Bone marrow (tissue), 2 donors: ENCODE measurements at places on chromosomes 3 and 15.
A peak's percentile ranks its signal among the peaks of the same experiment; 100 is the strongest.

DNA sequence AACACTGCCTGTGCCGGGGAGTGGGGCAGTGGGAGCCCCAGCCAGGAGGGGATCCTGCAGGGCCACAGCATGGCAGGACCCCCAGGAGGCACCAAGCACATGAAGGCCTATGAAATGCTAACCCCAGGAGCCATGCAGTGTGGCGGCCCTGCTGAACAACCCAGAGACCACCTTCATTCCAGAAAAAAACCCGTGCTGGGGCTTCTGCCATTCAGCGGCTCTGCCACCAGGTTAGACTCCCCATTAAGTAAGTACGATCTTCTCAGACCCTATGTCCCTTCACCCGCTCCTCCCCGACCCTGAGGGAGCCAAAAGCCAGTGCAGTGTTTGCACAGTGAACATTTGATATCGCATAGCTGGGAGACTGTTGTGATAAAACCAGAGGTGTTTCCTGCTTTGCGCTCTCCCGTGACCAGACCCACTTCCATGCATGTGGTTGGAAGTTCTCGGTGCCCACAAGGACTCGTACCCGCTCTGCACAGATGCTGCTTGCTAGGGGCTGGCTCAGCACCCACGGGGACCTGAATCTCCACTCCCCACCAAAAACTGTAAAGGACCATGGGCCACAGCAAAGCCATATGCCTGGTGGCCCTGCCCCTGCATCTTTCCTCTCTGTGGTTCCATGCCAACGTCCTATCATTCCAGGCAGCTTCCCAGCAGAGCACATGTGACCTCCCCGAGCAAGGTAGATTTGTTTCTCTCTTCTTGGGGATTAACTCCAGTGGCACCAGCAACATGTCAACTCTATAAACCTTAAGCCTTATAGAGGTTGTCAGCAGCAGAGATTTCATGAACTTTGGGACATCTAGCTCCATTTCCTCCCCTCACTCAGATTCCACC lies 5.3 kb downstream of the PLA2G4D start:
- no peak for DNase-seq

DNA sequence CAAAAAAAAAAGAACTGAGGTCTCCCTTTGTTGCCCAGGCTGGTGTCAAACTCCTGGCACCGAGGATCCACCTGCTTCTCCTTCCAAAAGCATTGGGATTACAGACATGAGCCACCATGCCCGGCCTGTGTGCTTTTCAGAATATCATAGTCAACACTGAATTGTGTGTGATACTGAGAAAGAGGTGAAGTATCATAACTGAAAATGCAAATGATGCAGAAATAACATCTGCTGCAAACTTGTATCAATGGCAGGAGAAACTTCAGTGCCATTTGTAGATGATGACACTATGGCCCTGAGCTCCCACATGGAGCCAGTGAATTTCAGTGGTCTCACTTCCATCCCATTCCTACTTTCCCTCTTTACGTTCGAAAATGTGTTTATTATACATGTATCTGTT lies 21.9 kb downstream of the IL12A start:
- no peak for DNase-seq

DNA sequence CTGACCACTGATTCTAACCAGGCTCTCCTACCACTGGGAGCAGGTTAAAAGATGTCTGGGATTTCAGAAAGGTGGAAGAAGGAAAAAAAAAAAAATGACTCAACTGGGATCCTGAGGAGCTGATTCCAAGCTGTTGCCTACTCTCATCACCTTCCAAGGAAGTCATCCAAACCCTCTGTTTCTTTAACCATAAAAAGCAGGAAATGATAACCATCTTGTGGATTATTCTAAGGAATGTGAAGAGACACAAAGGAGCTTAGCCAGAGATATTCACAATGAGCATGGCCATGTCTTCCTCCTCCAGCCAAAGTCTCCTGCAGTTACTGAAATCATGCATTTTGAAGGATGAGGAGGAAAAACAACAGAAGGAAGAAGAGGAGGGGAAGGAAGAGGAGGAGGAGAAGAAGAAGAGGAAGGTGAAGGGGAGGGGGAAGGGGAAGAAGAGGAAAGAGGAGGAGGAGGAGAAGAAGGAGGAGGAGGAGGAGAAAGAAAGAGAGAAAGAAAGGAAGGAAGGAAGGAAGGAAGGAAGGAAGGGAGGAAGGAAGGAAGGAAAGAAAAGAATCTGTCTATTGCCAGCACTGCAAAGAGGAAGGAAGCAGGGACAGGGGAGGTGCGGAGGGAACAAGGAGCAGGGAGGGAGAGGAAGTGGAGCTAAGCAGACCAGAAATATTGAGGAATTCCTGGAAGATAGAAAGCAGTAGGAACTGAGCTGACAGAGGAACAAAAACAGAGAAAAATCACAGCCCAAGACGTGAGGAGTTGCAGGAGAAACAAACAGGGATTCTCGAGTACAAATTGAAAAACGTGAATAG lies 229.2 kb downstream of the UACA start:
- DNase-seq, result no peak

GRCh38 chr15:29903785-29904464 lies 81.7 kb upstream of the TJP1 start:
- no peak for DNase-seq

DNA sequence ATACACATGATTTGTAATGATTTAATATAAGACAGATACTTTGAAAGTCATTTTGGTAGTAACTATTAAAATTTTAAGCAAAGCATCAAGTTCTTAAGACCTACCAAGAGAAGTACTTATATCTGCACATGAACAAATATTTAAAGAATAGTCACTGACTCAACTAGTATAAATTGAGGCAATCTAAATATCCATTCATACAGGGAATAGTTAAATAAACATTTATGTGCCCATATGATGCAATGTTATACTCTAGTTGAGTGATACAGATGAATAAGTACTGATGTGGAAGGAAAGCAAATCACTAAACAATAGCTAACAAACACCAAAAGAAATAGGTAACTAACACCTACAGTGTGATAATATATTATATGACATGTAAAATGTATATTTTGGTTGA lies 527.7 kb downstream of the EPHA3 start:
- no peak for DNase-seq

- no peak for DNase-seq
Observed at GRCh38 chr3:29854821-29855220, 574.0 kb downstream of the RBMS3 start.

GRCh38 chr3:37985637-37986320 lies 4.8 kb upstream of the VILL start:
- DNase-seq, result no peak

GRCh38 chr3:186100398-186100797 lies 8.5 kb downstream of the ETV5 start:
- no peak for DNase-seq

DNA sequence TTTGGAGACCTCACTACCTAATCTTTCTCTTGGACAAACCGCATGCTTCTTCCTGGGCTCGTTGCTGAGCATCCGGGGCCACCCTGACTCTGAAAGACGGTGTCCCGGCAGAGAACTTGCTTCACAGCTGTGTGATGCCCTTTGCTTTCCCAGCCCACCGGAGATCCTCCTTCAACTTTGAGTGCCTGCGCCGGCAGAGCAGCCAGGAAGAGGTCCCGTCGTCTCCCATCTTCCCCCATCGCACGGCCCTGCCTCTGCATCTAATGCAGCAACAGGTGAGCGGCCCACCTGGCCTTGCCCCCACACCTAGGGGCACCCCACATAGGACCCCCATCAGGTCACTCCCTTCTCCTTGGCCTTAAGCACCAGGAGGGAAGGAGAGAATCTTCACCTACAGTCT lies 37.7 kb downstream of the CHDH start:
- DNase-seq, result no peak

DNA sequence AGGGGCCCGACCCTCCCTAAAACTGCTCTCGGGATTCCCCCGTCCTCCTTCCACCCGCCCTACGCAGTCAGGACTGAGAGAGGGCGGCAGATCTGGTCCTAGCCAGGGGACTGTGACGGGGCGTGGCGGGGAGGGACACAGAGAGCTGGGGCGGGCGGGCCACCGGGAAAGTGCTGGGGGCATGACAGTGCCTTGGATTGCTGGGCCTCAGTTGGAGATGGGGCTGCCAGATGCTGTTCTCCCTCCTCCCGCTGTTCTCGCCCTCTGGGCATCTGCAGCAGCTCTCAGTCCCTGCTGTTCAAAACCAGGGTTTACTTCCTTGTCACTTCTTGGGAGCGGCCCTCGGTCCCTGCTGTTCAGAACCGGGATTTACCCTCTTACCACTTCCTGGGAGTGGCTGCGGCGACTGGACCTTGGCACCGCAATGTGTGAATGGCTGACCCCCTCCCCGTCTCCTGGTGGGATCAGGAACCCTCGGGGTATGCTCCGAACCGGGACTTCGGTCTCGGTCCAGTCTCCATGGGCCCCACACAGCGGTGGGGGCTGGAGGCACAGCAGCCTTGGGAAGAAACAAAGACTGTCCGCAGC lies 1.8 kb upstream of the RPP25 start:
- DNase-seq, result peak; percentile 38
